NCI-H226 (cell line): ENCODE measurements at places on chromosomes 1 and 21.

DNA sequence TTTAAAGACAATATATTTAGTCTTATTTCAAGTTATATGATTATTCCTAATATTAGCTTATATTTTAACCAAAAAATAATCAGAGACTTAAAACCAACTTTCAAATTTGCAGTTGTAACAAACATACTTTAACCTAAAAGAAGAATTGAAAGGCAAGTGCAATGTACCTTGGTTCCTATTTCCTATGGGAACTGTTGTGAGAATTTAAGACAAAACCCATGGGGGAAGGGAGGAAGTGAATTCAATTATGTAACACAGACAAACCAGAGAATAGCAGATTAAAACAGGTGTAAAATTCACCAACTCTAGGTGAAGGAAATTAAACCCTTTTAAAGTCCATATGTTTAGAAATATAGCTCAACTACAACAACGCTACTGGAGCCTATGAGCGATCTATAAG is 22.6 kb upstream of the CR2 start:
- no peak for DNase-seq

GRCh38 chr21:39054066-39054465 is 129.2 kb downstream of the PSMG1 start:
- DNase-seq = no peak

GRCh38 chr1:38239258-38239835 is 192.8 kb upstream of the POU3F1 start:
- no peak for DNase-seq

GRCh38 chr1:155636397-155637153 is 26.6 kb downstream of the MSTO1 start:
- no peak for DNase-seq

GRCh38 chr1:12040457-12041051 is 21.3 kb downstream of the MIIP start:
- no peak for DNase-seq

DNA sequence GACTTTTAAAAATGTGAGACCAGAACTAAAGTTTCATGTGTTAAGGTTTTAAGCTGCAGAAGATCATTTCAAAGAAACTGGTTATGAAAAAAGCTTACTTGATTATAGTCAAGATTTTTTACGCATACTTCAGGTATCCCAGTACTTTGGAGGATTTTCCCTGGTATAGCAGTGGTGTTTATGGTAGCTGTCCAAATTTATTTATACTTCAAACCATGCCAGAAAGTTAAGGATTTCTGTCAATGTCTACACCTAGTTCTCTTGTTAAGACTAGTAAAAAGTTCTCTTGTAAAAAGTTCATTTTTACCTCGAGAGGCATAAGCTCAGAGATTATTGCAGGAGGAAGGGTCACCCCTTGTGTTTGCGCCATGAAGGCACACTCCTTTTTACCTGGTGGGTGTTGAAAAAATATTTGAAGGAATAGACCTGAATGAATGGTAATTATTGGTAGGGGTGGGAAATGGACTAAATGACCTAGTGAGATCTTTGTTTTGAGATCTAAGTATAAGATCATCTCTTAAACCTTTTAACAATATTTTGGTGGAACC is 2.8 kb downstream of the DYRK1A start:
- no peak for DNase-seq

DNA sequence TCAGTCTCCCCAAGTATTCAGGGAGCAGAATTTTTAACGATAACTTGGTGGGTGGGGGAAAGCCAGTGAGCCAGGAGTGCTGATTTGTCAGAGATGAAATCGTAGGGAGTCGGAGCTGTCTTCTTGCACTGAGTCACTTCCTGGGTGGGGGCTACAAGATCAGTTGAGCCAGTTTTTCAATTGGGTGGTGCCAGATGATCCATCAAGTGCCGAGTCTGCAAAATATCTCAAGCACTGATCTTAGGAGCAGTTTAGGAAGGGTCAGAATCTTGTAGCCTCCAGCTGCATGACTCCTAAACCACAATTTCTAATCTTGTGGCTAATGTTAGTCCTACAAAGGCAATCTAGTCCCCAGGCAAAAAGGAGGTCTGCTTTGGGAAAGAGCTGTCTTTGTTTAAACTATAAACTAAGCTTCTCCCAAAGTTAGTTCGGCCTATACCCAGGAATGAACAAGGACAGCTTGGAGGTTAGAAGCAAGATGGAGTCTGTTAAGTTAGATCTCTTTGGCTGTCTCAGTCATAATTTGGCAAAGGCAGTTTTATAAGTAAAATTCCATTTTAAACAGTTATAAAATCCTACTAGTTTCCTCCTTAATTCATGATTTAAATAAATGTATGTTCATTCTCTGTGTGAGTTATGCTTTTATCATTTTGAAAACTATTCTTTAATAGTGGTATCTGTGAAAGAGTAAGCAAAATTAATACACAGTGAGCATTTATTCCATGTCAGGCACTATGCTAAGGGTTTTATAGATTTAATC is 51.7 kb downstream of the SLC16A1 start:
- peak; percentile 97 for DNase-seq

DNA sequence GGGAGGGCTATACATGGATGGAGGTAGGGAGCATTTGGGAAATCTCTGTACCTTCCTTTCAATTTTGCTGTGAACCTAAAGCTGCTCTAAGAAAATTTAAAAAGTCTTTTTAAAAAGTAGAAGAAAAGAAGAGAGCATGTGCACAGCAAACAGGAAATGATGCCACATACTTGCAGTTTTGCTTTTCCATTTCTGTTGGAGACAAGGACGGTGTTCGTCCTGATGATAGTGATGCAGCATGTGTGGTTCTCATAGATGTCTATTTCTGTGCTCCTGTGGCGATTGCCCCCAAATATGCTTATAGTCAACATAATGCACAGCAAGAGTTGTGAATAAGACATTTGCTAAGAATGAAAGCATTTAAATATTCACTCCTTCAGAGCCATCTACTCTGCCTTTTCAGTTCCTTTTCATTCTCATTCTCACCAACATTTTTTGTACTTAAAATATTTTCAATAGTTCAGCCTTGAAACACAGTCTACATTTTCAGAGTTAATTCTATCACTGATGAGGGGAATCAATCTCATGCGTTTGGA is 66.6 kb downstream of the LRRC8C start:
- no peak for DNase-seq

DNA sequence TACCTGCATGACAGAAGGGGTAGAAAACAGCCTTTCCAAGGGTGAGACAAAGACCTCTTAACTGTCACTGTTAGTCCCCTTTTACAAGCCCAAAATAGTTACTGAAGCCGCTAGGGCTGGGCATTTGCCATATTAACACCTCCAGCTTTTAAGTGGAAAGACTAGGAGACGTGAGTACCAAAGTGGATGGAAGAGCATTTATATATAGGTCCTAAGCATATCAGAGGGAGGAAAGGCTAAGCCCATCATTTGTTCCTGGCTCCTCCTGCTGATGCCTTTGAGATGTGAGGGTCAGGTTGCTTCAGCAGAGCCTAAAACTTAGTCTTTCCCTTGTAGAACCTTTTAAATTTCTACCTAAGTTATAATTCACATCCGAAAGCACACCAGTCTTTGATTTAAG is 25.7 kb upstream of the APOBEC4 start:
- DNase-seq = no peak

- no peak for DNase-seq
These were observed 726 bp upstream of the FCER1G start for GRCh38 chr1:161214369-161214768.

GRCh38 chr21:45644041-45644906 is 749 bp downstream of the PCBP3 start:
- DNase-seq = no peak

- no peak for DNase-seq
These were observed 48.1 kb downstream of the PHC2 start for GRCh38 chr1:33382661-33383415.
